Heart left ventricle (tissue), 16 donors: ENCODE measurements at places on chromosomes 2 and 18. TPM values are rescaled to one million over a fixed set of nuclear protein-coding genes. Genes with fewer than 3 reads are reported as not detected.

The SERPINB12 gene
- total RNA-seq: not detected

The RIT2 gene
- not detected for total RNA-seq

The IL1RL2 gene
- not detected for total RNA-seq

The ASPRV1 gene
- 0.68 TPM for total RNA-seq

The SOCS6 gene
- total RNA-seq: 23.3 TPM

The WNT10A gene
- total RNA-seq: not detected

The CRYGC gene
- total RNA-seq: not detected

The CHRND gene
- not detected for total RNA-seq

The AGXT gene
- not detected for total RNA-seq
